ENCODE measurements at places on chromosomes 1 and 21.

DNA sequence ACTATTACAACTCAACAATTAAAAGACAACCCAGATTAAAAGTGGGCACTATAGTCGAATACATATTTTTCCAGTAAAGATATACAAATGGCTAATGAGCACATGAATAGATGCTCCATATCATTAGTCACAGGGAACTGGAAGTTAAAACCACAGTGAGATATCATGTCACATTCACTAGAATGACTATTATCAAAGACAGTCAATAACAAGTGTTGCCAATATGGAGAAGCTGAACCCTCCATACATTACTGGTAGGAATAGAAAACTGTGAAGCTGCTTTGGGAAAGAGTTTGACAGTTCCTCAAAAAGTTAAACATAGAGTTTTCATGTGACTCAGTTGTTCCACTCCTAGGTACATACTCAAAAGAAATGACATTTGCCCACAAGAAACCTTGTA is 30.6 kb upstream of the MRPS6 start:
- no peak for DNase-seq

GRCh38 chr21:37793660-37794059 is 122.6 kb downstream of the KCNJ6 start:
- DNase-seq: no peak

DNA sequence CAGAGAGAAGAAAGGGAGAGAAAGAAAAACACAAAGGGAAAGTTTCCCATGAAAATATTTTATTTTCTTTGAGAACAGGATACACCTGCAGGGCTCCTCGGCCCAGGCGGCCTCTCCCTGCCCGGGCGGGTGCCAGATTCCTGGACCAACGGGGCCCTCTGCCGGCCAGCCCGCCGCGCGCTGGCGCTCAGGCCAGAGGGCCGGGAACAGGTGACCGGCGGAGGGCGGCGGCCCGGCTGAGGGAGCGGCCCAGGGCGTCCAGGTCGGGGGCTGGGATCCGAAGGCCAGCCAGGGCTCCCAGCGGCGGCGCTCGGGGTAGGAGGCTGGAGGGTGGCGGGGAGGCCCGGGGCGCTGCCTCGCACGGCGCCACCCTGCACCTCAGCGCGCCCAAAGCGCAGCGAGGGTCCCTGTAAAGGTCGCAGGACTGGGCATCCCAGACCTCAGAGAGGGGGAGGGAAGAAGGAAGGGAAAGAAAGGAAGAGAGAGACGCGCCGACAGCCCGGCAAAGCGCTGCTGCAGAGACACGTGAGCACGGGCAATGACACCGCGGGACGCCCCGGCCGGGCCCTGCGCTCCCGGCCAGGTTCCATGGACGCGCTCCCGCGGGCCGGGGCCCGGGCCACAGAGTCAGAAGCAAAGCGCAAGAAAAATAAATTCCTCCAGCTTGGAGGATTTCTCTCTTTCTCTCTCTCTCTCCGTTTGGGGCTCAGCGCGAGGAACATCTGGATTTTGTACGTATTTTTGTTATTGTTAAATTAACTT is 927 bp downstream of the WNT9A start:
- DNase-seq: peak; percentile 20

DNA sequence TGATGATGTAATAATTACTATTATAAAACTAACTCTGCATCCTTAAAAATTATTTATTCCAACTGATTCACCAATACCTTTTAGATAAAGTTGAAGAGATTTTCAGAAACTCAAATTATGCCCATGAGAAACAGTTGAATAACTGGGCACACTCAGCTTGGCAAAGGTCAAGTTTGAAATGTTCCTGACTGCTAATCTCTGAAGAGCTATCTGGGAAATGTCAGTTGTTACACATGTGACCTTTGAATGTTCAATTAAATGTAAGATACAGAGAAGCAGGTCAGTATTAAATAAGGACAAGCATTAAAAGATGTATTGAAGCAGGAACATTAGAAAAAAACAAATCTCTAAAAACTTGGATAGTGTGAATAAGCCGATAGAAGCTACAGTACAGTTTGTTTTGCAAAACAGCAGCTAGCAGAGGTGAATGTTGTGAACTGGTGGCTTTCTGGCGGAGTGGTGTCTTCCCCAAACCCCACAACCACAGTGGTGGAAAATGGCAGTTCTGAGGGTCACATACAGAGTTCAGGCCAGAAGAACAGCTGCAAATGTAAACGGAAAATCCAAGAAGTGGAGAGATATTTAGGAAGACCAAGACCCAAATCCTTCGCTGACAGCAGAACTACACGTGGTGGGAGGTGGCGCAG is 61.9 kb upstream of the SLC5A9 start:
- DNase-seq: no peak

DNA sequence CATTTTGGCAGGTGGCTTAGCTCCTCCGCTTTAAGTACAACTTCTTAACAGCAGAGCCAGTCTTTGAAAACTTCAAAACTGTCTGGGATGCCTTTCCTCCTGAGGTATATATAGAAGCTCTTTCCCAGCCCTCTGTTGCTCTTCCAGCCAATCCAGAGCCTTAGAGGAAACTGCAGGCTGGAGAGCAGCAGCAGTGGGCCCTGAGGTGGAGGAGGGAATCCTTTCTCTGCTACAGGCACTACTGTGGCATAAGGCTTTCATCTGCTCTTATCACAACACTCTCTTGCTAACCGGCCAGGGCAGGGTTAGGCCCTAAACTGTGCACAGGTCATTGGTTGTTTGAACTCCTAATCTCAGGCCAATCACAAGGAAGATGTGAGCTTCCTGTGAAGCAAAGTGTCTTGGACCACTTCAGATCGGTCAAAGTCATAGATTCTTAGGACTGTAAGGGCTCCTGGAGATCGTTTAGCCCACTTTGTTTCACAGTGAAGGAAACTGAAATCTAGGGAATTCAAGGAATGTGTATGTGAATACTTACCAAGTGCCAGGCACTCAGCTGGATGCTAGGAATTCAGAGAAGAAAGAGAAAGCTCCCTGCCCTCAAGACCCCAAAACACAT is at the start of gene RGS5:
RGS5 (minus strand) TSS at position 84 of the 619 bp plus-strand sequence; CDS start at position 3, 81 bp downstream.
- DNase-seq: no peak

All from stimulated activated CD8-positive, alpha-beta memory T cell treated with anti-CD3 and anti-CD28 coated beads, Interleukin-7, amount 100 ng/mL, for 1 hour (primary cell).